ENCODE measurements at places on chromosomes 16 and 17.

GRCh38 chr17:82913304-82914043 lies 73.7 kb upstream of the ZNF750 start:
- DNase-seq: no peak

DNA sequence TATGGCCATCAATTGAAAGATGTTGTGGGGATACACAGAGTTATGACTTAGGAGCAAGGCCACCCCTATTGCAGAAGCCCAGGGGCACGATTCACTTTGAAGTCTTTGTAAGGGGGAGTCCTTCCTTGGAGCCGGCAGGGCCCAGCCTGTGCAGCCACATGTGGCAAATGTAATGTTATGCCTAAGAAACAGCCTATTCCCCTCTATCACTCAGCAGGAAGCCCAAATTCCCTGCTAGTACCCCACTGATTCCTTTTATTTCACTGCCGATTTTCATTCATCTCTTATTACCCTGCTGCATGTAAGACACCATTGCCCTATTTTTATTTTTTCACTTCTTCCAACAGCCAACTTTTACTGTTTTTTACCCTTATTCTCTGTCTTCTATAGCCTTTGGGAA lies 233.2 kb downstream of the PMP22 start:
- no peak for DNase-seq

DNA sequence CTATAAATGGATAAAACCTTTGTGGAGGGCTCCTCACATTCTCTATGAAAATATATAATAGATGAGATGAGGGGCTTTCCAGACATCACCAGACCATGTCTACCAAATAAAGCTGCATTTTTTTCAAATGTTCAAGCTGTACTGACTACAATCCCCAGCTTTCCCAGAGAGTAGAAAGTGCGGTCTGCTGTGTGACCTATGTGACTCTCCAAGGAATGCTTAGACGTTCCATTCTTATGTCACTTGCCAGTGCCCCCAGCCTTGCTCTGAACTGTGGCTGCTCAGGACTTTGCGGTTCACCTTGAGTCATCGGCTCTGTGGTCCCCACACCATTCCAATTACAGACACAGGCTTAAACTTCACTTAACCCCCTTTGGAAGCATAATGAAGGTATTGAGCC lies 47.8 kb upstream of the SCNN1B start:
- no peak for DNase-seq

- DNase-seq: no peak
These were observed 9.1 kb upstream of the MMD start for GRCh38 chr17:55430541-55431288.
